ENCODE measurements at places on chromosomes 6 and 20.

DNA sequence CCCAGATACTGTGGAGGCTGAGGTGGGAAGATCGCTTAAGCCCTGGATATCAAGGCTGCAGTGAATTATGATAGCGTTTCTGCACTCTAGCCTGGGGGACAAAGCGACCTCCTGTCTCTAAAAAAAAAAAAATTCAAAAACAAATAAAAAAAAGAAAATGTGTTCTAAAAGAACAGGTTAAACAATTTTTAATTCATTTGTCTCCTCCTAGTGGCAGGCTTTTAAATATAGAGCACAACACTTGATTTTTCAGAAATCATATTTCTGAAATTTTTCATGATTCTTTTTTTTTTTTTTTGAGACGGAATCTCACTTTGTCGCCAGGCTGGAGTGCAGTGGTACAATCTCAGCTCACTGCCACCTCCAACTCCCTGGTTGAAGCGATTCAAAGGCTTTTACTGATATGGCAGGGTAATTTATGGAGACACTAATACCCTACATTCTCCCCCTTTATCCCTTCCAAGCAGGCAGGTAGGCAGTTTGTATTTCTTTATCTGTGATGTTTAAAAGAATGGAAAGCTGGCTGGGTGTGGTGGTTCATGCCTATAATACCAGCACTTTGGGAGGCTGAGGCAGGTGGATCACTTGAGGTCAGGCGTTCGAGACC is 8.7 kb upstream of the GTF3C6 start:
- DNase-seq: peak; percentile 38

DNA sequence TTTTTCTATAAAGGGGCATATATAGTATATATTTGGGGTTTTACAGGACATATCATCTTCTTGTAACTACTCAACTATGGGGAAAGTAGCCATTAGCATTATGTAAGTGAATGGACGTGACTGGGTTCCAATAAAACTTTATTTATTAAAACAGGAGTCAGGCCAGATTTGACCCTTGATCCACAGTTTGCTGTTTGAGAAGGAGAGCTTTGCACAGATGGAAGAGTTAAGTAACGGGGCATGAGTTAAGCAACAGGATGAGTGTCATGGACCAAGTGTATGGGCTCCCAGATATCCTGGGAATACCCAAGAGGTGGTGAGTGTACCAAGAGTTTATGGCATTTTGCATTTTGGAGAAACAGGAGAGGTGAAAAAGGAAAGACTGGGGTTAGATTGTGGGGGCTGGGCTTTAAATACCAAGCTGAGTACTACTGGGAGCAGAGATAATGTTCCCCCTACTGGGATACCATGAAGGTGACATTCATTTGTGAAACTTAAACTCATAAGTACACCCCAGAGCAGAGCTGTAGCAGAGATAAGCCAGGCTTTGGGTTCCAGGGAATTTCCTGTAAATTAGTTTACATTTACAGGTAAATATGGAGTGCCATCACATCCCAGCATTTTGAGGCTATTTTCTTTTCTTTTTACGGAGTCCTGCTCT is 18.5 kb upstream of the SCUBE3 start:
- DNase-seq: no peak

GRCh38 chr20:62202676-62203377 is 17.3 kb downstream of the HRH3 start:
- no peak for DNase-seq

DNA sequence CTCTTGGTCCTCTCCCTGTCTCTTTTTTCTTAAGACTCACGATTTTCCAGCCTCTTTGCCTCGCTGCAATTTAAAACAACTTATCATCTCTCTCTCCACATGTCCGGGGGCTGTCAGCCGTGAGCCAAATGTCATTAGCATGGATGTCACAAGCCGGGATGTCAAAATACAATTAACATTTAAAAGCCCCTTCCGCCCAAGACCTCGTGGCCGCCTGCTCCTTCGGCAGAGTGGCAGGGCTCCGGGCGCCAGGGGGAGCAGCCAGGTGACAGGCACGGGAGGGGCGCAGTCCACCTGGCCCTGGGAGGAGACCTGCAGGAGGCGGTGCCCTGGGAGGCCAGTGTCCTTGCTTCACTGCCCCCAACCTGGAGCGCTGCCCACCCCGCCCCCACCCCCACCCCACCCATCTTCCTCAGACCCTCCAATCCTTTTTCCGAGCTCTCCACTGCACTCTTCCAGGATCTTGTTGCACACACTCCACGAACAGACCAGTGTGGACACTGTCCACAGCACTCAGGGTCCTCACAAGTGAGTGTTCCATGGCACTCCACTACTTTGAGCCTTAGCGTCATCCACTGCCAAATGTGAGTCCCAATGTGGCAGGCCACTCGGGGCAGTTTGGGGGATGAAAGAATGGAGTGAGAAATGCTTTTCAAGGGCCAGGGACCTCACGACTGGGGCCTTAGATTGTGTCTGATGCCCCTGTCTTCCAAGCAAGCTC is 5.6 kb upstream of the GRM4 start:
- no peak for DNase-seq

DNA sequence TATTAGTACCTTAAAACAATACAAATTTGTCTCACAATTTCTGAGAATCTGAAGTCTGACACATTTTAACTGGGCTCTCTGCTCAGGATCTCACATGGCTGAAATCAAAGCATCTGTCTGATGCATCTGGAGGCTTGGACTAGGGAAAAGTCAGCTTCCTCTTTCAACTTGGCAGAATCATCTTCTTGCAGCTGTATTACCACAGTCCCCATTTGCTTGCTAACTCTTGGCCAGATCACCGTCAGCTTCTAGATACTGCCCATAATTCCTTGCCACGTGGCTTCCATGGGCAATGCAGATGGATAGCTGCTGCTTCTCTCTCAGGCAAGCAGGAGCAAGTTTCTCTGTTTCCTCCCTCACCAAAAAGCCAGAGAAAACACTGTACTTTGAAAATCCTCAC is 1106.4 kb upstream of the CITED2 start:
- no peak for DNase-seq

DNA sequence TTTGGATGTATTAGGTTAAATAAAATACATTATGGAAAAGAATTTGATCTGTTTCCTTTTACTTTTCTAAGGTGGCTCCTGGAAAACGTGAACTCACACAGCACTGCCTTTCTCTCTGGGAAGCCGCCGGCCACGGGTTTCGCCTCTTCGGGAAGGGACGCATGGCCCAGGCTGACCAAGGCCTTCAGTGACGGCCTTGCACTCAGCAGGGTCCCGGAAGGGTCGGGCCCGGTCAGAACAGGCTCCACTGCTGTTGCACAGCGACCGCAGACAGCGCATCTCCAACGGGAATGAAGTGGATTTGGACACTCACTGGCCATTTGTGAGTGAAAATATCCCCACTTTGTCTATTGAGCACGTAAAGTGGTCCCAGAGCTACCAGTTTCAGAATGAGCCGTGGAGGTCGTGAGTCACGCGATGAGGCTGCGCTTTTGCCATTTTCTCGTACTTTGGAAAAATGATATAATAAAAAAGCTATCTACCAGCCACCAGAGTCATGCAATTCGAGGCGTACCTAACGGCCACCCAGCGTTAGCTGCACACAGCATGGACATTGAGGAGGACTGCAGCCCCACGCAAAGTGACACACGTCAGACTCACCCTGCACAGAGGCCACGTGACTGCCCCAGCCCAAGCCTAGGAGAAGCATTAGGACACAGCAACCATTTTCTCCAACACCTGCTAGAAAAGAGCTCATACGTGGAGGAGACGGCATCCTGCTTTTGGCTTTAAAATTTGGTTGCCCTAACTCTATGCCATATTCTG is 244.3 kb downstream of the TTLL2 start:
- DNase-seq: no peak

DNA sequence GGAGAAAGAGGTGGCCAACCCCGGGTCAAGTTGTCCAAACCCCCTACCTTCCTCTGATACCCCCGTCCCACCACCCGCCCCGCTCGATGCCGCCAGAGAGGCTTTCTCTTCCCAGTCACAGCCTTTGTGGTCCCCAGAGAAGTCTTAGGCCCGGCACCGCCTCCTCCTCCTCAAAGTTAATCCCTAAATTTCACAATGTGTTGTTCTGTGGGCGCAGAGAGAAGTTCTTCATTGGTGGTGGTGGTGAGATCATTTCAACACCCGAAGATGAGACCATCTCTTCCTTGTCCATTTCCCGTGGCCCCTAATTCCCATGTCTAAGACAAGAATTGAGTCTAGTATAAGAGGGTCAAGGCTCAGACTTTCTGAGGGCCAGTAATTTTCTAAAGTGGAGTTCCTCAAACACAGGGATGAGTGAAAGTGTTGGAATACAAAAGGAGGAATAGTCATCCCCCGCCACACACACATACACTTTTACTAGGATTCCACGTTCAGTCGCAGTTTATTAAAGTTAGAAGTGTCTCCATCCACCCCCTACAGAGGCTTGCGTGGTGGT is 10.4 kb downstream of the TRIM31 start:
- no peak for DNase-seq

GRCh38 chr6:101125380-101125971 is 244.3 kb upstream of the ASCC3 start:
- no peak for DNase-seq

DNA sequence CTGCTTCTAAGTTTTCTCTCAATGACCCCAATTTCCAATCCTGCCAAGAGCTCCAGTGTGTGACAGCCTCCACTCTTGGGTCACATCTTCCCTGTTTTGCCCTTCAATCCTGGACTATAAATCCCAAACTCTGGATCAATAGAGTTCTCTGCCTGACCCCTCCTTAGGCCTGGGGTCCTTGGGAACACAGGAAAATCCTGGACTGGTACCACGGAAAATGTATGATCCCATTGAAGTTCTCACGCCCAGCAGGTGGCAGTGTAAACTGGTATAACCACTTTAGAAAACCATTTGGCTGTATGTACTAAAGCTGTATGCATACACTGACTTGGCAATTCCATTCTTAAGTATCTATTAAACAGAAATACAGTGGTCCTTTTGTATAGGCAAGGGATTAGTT is 98.0 kb downstream of the SNAP25 start:
- DNase-seq: no peak

- DNase-seq: no peak
These were observed 27.6 kb upstream of the HACE1 start for GRCh38 chr6:104887350-104887749.

DNA sequence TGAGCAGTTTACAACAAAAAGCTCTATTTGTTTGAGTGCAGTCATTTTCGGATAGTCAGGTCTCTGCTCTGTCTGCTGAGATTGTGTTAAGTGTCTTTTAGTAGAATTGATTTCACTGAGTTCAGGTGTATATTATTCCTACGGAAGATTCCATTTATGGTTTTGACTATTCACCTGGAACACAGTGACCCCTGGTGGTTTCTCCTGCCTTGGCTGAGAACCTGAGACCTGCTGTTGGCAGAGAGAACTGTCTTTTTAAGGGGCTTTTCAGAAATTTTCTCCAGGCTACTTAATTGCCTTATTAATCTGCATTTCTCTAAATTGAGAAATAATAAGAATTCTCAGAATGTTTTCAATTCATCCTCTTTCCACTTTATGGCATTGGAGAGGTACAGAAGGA is 508.0 kb downstream of the TBC1D32 start:
- no peak for DNase-seq

DNA sequence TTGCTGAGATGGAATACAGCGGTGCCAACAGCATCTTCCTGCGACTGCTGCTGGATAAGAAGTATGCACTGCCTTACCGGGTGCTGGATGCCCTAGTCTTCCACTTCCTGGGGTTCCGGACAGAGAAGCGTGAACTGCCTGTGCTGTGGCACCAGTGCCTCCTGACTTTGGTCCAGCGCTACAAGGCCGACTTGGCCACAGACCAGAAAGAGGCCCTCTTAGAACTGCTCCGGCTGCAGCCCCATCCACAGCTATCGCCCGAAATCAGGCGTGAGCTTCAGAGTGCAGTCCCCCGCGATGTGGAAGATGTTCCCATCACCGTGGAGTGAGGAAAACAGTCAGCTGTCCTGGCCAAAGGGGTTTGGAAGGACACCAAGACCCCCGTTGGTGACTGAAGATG is 9.2 kb downstream of the CCND3 start:
- DNase-seq: no peak

- peak; percentile 41 for DNase-seq
These were observed at the start of gene NRSN2 for GRCh38 chr20:346640-347316. TSS of gene NRSN2 (plus strand) at chr20:347111. CDS start at chr20:349644, 2,533 bp downstream.

- DNase-seq: no peak
These were observed 22.7 kb downstream of the SYNDIG1 start for GRCh38 chr20:24492031-24492607.

- DNase-seq: no peak
These were observed 146.6 kb upstream of the POU3F2 start for GRCh38 chr6:98687752-98688151.

DNA sequence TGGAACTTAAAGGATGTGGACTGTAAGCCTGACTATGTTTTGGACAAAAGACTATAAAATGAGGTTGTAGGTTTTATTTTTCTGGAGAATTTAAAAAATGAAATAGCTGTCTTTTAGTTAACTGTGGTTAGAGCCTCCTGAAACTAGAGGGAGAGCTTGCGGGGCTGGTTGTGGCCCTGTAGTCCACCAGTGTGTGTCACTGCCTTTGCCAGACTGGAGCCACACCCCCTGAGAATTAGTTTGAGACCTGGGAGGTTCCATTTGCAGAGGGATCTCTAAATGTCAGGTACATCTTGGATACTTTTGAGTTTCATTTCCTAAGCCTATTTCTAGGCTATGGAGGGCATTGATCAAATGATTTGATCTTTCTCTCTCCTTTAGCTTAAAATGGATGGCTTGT is 20.8 kb downstream of the ZC2HC1B start:
- no peak for DNase-seq

- no peak for DNase-seq
These were observed 1.1 kb upstream of the RPS12 start for GRCh38 chr6:132813173-132813856.

DNA sequence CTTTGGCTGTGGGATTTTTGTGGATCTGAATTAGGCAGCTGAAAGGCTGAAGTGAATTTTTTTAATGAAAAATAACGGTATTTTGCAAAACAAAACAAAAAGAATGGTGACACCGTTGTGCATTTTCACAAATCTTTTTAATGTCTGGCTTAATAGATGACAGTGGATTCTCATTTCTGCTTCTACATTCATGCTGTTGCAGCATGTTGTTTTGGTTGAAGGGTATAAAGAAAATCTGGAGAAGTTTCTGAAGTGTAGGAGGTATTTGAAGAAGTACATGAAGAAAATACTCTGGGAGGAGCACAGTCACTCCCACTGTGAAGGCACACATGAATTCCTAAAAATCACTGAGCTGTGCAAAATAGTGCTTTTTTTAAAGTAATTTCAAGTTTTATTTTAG is 3.1 kb upstream of the MAP3K5 start:
- no peak for DNase-seq

DNA sequence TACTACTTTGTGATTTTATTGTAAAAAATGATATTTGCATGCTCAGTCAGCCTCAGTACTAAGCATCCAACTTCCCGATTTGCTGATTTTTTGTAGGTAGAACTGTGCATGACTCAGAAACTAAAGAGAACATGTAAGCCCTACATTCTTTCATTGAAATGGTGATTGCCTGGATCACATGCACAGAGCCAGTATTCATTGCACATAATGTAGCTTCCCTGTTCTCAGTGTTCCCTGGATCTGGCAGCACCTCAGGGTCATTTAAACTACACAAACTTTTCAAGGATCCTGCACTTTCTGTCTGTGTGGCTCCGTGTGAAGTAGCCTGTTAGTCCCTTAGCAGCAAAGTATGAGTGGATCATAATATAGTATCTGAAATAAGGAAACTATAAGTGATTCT is 422.9 kb upstream of the AGPAT4 start:
- DNase-seq: no peak

GRCh38 chr6:162416831-162417537 is 310.6 kb downstream of the PRKN start:
- no peak for DNase-seq

All from HFFc6 (cell line).